ENCODE measurements at places on chromosomes 1 and 21. TPM values are rescaled to one million over a fixed set of nuclear protein-coding genes. Genes with fewer than 3 reads are reported as not detected.

The PEX19 gene
- 68.9 TPM for total RNA-seq

The SLC45A1 gene
- 1.8 TPM for total RNA-seq

The HIVEP3 gene
- 3.7 TPM for total RNA-seq

DNA sequence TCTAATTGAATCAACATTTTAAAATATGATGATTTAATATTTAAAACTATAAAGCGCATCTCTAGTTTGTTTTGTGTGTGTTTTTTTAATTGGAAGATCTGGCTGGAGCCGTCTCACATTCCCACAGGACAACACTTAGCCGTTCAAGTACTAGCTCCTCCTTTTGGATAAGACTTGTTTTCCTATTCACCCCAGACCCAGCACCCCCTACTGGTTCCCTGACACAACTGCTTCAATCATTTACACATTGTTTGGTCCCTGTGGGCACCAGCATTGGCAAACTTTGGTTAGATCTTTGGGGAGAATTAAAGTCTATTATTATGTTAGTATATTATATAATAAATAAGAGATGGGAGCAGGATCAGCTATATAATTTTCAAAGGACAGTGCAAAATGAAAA lies 34.5 kb downstream of the TYW3 start:
- DNase-seq, result no peak

- no peak for DNase-seq
These were observed 66.6 kb downstream of the SYT2 start for GRCh38 chr1:202643397-202644218.

DNA sequence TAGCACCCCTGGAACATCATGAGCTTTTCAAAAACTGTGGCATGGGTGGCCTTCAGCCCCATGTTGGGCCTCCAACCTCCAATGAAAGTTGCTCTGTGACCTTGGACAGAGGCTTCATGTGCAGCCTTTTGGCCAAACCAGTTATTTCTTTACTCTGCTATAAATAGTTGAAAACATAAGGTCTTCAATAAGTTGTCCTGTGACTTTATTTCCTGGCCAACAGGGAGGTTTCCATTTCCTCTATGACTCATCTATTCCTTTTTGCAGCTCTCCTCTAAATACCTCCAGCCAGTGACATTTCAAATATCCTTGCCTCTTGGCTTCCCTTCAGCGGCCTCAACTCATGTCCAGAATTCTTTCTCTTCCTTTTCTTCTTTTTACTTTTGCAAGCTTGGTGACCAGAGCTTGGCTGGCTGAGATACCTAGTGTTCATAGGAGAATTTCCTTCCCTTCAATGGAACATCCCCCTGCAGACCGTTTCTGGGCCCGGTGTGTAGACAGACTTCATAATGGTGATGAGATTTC lies 22.7 kb upstream of the TRIM67 start:
- no peak for DNase-seq

- DNase-seq, result no peak
These were observed 45.5 kb upstream of the PRRX1 start for GRCh38 chr1:170618421-170618820.
